ENCODE measurements at places on chromosomes 11 and 22. TPM values are rescaled to one million over a fixed set of nuclear protein-coding genes. Genes with fewer than 3 reads are reported as not detected.

DBX1 gene
- total RNA-seq: not detected

RIBC2 gene
- 2.6 TPM for total RNA-seq

MUC6 gene
- not detected for total RNA-seq

TPBGL gene
- total RNA-seq: 0.09 TPM

GNAZ gene
- total RNA-seq: 2.8 TPM

ARFGAP2 gene
- total RNA-seq: 30.6 TPM

B4GALNT4 gene
- total RNA-seq: 17.5 TPM

PPFIBP2 gene
- total RNA-seq: 8.9 TPM
